ENCODE measurements at places on chromosomes 3 and 15.

GRCh38 chr3:24503616-24504113 is 9.0 kb upstream of the THRB start:
- no peak for DNase-seq

DNA sequence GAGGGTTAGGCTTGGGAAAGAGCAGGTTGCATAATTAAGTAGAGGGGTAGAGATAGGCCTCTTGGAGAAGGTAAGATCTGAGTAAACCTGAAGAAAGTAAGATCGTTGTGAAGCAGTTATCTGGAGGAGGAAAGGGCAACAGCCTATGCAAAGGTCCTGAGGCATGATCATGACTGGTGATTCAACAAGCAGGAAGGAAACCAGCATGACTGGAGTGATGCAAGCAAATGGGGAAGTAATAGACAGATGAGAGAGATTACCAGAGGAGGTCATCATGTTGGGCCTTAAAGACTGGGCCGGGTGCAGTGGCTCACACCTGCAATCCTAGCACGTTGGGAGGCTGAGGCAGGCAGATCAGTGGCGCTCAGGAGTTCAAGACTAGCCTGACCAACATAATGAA is 360.2 kb downstream of the EPHB1 start:
- DNase-seq, result no peak

DNA sequence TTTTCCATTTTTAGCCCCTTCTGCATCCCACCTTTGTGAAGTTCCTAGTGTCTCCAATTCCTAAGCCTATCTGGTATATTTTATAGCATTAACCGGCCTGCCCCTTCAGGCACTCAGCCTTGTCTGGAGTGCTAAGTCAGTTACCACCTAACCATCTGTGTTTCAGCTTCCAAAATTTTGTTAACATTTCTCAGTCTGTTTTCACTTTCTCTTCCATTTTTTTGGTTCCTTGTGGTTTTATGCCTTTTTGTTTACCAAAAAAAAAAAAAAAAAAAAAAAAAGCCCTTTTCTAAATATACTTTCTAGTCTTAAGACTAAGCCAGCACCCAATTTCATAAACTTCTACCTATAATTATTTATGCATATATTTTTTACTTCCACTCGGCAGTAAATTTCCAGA is 92.4 kb downstream of the CSNK1G1 start:
- DNase-seq, result no peak

- no peak for DNase-seq
These were observed 128.5 kb downstream of the SQOR start for GRCh38 chr15:45763170-45763869.

DNA sequence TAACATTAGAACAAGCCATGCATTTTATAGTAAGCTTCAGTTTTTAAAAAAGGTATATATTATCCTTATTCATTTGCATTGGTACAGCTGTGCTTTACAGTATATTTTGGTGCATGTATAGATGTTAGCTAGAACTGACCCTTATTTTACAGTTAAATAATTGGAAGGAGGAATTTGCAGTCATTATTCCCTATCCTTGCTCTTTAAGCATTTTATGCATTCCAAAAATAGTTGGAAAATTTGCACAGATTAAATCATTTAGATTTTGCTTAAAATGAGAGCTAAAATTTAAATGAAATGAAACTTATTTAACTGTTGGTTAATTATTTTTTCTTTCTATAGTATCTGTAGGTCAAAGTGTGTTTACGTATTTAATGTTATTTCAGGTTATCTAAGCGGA is 667.1 kb downstream of the NAALADL2 start:
- DNase-seq, result no peak

DNA sequence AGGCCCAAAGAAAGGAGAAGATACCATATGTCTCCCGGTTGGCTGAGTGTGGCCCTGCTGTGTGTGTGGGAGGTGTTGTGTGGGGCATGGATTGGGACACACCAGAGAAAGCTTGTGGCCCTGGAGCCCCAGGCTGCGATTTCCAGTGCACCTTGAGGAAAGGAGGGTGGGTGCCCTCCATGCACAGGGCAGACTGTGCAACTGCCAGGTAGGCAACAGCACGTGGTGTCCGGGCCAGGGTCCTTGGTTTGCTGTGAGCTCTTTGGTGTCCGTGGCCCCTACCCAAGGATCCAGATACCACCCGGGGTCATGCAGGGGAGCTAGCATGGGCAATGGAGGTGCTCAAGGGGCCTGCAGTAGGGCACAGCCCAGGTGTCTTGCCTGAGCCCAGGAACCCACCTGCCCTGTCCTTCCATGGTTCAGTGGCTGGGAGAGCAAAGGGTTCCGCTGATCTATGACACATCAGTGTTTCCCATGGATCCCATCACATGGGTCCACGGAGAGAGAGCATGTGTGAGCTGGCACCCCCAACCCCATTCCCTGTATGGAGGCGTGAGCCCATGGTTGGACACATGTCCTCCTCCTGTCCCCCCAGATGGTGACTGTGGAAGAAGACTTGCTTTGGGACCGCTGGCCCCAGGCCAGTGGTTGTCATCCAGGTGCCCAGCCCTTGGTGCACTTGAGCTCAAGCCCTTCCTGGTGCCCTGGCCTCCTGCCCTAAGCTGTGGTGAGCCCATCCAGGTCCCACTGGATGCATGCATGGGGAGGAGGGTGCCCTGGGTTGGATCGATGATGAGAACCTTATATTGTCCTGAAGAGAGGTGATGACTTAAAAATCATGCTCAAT is 223.4 kb downstream of the SNRPN start:
- DNase-seq, result no peak

DNA sequence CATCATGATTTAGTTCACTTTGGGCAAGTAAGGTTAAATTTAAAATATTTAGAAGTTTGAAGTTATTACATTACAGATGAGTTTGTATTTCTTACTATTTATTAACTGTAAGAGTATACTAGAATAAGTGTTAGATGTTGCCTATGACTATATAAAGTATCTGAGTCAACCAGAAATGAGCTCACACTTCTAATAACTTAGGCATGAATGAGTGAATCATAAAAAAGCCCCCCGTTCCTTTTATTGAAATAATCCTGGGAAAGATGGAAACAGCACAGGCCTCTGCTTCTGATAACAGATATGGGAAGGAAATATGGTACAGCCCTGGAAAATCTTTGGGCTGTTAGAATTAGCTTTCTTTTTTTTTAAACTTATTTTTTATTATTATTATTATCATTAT is 66.6 kb upstream of the TGFBR2 start:
- DNase-seq, result no peak

DNA sequence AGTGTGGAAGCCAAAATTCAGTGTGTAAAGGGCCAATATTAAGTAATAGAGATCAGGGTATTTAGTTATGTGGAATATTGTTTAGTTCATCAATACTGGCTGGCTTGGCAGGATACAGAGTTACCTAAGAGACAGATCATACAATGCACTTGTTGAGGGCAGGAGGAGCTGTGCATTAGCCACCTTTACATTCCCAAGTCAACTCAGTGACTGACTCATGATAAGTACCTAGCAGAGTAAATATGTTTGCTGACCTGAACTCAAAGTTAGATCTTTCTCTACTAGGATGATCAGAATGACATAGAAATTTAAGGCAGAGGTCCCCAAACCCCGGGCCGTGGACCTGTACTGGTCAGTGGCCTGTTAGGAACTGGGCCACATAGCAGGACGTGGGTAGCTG is 3.5 kb upstream of the ABHD17C start:
- no peak for DNase-seq

- no peak for DNase-seq
These were observed 298.2 kb downstream of the UBE2E2 start for GRCh38 chr3:23501201-23501802.

DNA sequence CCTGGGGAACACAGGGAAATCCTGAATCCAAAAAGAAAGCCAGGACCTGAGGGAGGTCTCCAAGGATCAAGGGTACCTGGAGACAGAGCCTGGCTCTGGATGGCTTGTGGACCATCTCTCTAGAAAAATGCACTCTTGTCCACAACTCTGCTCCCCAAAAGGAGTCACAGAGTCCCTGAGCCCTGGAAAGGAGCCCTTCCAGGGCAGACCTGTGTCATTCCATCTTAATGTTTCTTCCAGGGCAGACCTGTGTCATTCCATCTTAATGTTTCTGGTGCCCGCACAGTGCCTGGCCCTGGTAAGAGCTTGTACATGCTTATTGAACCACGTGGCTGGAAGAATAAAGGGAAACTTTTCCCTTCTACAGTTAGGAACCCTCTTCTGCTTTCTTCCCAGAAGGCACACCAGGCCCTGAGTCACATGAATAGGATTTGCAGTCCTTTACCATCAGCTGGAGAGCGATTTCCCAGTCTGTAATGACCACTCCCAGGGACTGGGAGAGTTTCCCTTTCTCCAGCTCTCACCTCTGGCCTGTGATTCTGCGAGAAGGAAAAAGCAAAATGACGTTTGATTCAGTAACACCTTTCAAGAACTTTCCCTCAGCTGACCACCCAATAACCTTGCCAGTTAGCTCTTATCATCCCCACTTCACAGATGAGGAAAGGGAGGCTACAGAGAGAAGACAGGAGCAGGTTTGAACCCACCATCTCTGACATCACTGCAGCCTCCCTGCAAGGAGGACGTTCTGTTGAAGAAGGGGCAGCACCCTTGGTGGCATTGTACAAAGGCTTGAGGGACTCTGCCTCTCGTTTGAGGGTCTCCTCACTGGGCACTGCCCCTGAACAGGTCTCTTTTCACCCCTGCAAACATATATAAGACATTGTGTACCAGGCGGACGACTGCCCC is 35.8 kb upstream of the SLCO2A1 start:
- DNase-seq, result no peak

DNA sequence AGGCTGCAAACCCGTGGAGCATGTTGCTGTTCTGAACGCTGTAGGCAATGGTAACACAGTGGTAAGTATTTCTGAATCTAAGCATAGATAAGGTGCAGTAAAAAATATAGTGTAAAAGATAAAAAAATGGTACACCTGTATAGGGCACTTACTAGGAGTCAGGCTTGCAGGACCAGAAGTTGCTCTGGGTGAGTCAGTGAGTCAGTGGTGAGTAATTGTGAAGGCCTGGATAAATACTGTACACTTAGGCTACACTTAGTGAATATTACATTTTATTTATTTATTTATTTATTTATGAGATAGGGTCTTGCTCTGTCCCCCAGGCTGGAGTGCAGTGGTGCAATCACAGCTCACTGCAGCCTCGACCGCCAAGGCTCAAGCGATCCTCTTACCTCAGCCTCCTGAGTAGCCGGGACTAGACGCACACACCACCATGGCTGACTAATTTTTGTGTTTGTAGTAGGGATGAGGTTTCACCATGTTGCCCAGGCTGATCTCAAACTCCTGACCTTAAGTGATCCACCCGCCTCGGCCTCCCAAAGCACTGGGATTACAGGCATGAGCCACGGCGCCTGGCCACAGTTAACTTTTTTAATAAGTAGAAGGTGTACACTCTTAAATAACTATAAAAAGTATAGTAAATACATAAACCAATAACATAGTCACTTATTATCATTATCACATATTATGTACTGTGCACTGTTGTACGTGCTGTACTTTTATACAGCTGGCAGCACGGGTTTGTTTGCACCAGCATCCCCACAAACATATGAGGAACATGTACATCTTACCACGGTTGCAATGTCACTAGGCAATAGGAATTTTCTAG is 155.1 kb downstream of the IGF1R start:
- no peak for DNase-seq

- DNase-seq, result no peak
These were observed 113.9 kb downstream of the DGKG start for GRCh38 chr3:186247821-186248814.

- DNase-seq, result no peak
These were observed 51.8 kb downstream of the CHST2 start for GRCh38 chr3:143171141-143171980.

- no peak for DNase-seq
These were observed 95.8 kb upstream of the IL12A start for GRCh38 chr3:159892801-159893200.

DNA sequence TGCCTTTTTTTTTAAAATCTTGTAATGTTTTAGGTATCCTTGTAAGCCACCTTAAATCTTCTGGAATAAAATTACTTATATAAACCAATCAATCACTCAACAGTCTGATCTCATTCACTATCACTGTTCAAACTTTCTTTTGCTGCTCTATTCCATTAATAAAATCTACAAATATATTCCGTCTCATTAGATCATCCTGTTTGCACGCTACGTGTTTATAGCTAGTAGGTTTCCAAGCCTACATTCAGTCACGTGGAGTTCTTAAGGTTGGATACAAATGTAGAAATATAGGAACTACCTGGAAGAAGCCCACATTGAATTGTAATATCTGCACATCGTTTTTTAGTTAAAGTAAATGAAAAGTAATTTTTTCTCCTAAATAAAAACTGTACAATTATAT is 274.8 kb upstream of the CNTN4 start:
- no peak for DNase-seq

DNA sequence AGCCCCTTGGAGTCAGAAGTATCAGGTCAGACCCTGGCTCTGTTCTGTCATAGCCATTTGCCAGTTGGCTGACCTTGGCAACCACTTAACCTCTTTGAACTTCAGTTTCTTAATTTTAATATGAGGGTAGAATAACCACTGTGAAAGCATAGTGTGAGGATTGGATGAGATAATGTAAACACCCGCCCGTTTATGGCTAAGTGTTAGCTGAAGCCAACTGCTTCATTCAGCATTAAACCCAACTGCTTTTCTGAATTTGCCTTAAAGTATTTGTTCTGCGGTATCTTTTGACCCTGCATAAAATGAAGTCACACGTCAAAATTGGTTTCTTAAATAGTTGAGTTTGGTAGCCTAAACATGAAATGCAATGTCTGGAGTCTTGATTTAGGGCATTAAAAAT is 121.5 kb upstream of the ABHD17C start:
- no peak for DNase-seq

DNA sequence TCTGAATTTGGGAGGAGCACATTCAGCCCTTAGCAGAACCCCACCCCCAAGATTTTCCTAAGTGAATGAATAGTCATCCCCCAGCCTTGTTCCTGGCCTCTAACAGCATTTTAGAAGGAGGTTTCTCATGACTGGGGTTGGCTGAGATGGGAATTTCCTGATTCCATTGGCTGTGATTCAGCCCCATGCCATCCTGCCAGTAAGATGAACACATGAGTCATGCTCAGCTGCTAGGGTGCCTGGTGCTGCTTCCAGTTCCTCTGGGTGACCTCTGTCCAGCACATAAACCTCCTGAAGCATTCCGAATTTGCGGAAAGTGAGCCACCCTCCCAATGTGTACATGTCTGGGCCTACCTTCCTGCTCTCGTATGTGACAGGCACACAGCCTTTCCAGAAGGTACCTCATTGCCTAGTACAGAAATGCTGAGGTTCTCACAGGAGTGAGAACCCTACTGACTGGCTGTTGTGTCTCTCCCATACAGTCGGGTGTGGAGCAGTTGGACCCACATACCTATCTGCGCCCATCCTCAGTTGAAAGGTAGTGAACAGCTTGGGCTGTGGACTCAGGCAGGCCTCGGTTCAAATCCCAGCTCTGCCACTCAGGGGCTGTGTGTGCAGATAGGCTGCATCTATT is 91.7 kb downstream of the APBA2 start:
- peak; percentile 53 for DNase-seq

Measured in NCI-H460 (cell line).